Urinary bladder (tissue), 4 donors: ENCODE measurements at places on chromosomes 12 and 14.

DNA sequence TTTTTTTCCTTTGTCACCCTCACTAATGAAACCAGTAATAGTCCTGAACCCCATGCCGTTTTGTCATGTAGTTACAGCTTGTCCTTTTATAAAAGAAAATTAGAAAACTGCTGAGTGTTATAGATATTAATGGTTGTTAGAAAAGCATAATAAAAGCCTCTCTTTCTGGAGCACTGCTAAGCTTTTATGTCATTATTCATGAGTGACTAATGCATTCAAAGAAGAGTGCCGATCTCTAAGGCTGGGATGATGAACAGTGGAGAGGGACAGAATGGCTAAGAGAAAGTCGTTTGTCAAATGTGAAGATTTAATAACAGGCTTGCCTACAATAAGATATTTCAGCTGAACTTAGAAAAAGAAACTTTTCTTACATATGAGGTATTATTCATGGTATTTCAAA, 121.6 kb downstream of the MGAT4C start:
- no peak for DNase-seq

DNA sequence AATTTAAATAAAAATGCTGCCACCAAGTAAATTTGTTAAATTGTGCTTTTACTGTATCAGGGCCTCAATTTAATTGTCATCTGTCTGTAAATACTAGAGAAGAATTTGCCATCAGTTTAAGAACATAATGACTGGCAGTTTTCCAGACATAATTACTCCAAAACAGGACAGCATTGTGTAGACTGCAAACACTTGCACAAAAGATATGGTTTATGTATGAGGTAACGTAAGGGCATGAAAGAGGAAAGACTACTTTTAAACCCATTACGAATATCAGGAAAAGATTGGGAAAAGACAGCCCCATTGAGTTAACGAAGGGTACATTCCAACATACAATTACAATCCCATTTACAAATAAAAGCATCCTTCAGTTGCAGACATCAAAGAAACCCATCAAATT, 59.8 kb upstream of the KRR1 start:
- no peak for DNase-seq

DNA sequence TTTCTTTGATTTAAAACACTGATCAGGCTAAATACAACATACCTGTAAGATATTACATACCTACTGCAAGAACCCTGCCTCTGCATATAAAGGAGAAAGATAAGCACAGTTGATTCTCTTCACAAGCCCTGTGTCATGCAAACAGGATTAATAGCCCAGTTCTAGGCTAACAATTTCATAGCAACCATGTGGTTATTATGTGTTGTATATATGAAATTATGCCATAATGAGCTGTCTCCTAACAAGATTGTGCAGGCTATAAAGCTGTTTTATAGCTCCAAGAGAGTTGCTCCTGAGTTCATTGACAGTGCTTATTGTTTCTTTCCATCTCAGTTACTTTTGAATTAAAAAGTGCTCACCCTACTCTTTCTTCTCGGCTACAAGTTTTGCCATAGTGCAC, 609.3 kb downstream of the DIO2 start:
- no peak for DNase-seq

DNA sequence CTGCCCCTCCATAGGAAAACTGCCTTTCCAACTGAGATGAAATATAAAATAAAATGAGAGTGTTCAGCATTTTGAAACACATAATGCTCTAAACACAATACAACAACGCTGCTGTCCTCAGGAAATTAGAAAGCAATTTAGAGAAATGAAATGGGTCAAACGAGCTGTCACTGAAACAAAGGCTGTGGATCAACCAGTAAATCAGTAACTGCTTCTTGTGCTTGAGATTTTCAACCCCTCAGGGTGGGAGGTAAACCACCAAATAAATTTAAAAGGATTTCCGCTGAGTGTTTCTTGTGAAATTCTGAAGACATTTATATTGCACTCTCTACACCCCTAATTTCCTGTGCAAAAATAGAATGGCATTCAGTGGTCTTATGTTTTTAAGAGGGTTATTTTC, 657.1 kb upstream of the SEL1L start:
- DNase-seq, result no peak

DNA sequence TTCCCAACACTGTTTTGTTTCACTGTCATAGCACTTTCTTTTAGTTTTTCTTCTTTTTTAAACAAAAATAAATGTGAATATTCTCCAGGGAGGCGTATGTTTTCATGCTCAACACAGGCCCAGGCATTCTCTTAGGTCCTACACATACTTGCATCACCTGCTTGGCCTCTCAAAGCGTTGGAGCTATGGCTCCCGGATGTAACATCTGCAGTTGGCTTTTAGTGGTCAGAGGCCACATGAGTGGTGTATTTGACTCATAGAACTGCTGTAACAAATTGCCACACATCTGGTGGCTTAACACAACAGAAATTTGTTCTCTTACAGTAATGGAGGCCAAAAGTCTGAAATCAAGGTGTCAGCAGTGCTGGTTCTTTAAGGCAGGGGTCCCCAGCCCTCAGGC, 44.6 kb upstream of the VRK1 start:
- DNase-seq, result no peak

- DNase-seq, result no peak
Measured at GRCh38 chr14:66701813-66702212, 193.9 kb downstream of the GPHN start.

- DNase-seq, result no peak
Measured at GRCh38 chr14:77593501-77593961, 22.9 kb downstream of the SPTLC2 start.
